Epithelial cell of proximal tubule (primary cell): ENCODE measurements at places on chromosomes 2 and 18. TPM values are rescaled to one million over a fixed set of nuclear protein-coding genes. Genes with fewer than 3 reads are reported as not detected.

Gene QPCT
- total RNA-seq: 26.4 and 52.3 TPM in 2 replicates

Gene GALNT3
- 28.7 and 48.7 TPM in 2 replicates for total RNA-seq

Gene ABCB11
- total RNA-seq: not detected in 2 replicates

Gene PARD3B
- total RNA-seq: 0.94 and 3.6 TPM in 2 replicates

Gene SPP2
- total RNA-seq: not detected in 2 replicates

Gene MC4R
- total RNA-seq: not detected in 2 replicates

Gene PIEZO2
- total RNA-seq: 0.07 and 7.5 TPM in 2 replicates

Gene CD207
- not detected in 2 replicates for total RNA-seq

Gene KCNG2
- not detected in 2 replicates for total RNA-seq

Gene RNF125
- total RNA-seq: 0.72 and 3.4 TPM in 2 replicates

Gene GIGYF2
- total RNA-seq: 24.0 and 31.8 TPM in 2 replicates

Gene DLGAP1
- 0.63 TPM in 1 of 2 replicates, not detected in the other for total RNA-seq

Gene REG1B
- not detected in 2 replicates for total RNA-seq

Gene BCL2L11
- 3.5 and 4.1 TPM in 2 replicates for total RNA-seq

Gene LYG1
- 0.12 and 0.22 TPM in 2 replicates for total RNA-seq

Gene PFN4
- total RNA-seq: not detected in 2 replicates

Gene SLC14A1
- total RNA-seq: 1.3 TPM in 1 of 2 replicates, not detected in the other

Gene PROM2
- total RNA-seq: 5.1 and 7.5 TPM in 2 replicates

Gene KCNF1
- total RNA-seq: 0.36 and 1.3 TPM in 2 replicates

Gene RNF152
- total RNA-seq: 0.58 and 0.80 TPM in 2 replicates

Gene CFAP65
- total RNA-seq: 1.1 TPM in 1 of 2 replicates, not detected in the other

Gene CRIM1
- total RNA-seq: 123 and 143 TPM in 2 replicates

Gene SERPINB11
- total RNA-seq: not detected in 2 replicates

Gene CFC1
- total RNA-seq: not detected in 2 replicates

Gene HSPE1
- total RNA-seq: 349 and 354 TPM in 2 replicates

Gene ASB18
- not detected in 2 replicates for total RNA-seq

Gene KIF1A
- 35.4 and 69.2 TPM in 2 replicates for total RNA-seq

Gene SPEG
- total RNA-seq: 4.6 and 28.3 TPM in 2 replicates

Gene KIAA2012
- not detected in 2 replicates for total RNA-seq

Gene FSHR
- not detected in 2 replicates for total RNA-seq

Gene NAT8
- total RNA-seq: not detected in 2 replicates

Gene CXCR1
- not detected in 2 replicates for total RNA-seq

Gene TTC32
- total RNA-seq: 3.8 and 6.5 TPM in 2 replicates

Gene ASIC4
- total RNA-seq: not detected in 2 replicates
